ENCODE measurements at places on chromosomes 1 and 21.

GRCh38 chr1:37257646-37258045 is 216.7 kb upstream of the ZC3H12A start:
- DNase-seq, result peak; percentile 42

GRCh38 chr1:46190539-46190938 is 7.7 kb downstream of the POMGNT1 start:
- no peak for DNase-seq

GRCh38 chr1:243542739-243543415 is 287.0 kb downstream of the SDCCAG8 start:
- DNase-seq, result no peak

- no peak for DNase-seq
Observed at GRCh38 chr1:230189341-230189740, 122.3 kb downstream of the GALNT2 start.

GRCh38 chr21:39094087-39094780 is 89.0 kb downstream of the PSMG1 start:
- no peak for DNase-seq

DNA sequence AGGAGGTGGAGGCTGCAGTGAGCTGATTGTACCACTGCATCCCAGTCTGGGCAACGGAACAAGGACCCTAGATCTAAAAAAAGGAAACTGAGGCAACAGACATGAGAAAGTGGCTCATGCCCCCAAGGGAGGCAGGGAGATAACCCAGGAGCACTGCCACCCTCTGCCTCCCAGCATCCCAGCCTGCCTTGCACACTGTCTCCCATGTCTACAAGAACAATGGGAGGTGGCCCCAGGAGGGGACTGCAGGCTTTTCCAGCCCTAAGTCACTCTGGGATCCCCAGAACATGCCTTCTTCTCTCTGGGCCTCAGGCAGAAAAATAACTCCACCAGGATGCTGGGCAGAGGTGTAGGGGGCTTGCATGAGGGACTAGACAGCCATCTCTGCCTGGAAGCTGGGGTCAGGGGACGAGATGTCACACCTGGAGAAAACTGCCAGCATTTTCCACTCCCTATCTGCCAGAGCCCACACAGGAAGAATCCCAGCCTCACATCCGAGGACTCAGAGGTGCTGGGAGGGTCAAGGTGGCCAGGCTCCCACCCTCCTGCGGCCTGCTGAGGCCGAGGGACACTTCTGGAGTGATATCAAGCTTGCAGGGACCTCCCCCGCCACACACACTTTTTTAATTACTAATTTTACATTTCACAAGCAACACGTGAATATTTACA is 21.4 kb downstream of the RUNX3 start:
- DNase-seq, result no peak

DNA sequence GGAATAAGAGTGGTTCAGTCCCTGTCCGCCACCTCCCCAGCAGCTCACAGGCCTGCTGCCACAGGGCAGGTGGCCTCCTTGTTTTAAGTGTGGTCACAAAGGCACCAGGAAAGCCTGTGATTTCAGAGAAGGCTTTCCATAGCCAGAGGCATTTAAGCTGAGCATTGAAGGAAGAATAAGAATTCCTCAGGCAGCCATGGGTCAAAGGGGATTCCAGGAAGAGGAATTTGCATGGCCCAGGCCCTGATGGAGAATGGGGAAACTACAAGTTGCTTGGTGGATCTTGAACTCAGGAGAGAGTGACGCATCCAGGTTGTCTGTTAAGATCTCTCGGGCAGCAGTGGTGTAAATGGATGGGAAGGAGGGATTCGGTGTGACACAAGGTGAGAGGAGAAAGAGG is 66.7 kb downstream of the KLHDC7A start:
- DNase-seq, result no peak
